ENCODE measurements at places on chromosomes 2 and 18.
A peak's percentile ranks its signal among the peaks of the same experiment; 100 is the strongest.

GRCh38 chr2:237742614-237743013, 56.0 kb upstream of the RBM44 start:
- no peak for DNase-seq

DNA sequence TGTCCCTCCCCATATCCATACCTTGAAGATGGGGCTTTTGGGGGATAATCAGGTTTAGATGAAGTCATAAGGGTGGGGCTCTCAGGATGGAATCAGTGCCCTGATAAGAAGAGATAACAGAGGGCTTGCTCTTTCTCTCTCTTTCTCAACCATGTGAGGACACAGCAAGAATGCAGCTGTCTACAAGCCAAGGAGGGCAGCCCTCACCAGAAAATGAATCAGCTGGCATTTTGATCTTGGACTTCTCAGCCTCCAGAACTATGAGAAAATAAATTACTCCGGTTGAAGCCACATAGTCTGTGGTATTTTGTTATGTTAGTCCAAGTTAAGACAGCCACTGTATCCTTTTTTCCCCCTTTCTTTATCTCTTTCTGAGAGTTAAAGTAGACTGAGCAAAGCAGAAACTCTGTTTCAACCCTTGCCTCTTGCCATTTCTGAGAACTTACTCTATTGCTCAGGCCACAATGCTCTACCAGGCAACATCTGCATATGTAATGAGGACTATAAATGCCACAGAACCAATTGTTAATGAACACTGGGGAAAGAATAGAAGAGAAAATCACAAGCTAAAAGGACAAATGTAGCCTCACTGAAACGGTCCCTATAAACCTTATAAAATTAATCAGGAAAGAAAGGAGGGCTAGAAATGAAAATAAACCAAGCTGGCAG, 56.9 kb downstream of the SRBD1 start:
- no peak for DNase-seq

DNA sequence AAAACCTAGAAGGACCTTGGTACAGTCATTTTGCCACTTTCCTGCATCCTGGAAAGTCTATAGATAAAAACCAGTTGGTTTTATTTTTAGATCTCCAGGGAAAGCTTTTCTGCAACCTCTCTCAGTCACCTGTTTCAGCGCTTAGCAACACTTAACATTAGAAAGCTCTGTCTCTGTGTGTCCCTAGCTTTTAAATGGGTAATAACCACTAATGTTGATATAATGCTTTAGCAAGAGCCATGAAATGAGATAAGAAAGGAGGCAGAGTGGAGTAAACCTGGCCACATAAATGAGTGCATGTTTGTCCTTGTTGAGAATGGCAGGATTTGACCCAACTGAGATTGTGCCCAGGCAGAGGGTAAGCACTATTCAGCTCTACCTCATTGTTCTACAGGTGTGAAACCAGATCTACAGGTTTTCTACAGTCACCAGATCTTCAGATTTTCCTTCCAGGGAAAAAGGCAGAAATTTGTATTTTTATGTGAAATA, 44.8 kb downstream of the MARCHF4 start:
- DNase-seq, result peak; percentile 69

GRCh38 chr2:238286551-238286950, 1.9 kb downstream of the PER2 start:
- DNase-seq, result peak; percentile 85

GRCh38 chr2:40546439-40547191, 94.7 kb upstream of the SLC8A1 start:
- DNase-seq, result no peak

- DNase-seq, result no peak
Measured at GRCh38 chr2:224716201-224716600, at the start of gene CCDC195. Gene CCDC195, minus strand, starts transcription at chr2:224716365. Its CDS starts 0 bp downstream, at chr2:224716365.

DNA sequence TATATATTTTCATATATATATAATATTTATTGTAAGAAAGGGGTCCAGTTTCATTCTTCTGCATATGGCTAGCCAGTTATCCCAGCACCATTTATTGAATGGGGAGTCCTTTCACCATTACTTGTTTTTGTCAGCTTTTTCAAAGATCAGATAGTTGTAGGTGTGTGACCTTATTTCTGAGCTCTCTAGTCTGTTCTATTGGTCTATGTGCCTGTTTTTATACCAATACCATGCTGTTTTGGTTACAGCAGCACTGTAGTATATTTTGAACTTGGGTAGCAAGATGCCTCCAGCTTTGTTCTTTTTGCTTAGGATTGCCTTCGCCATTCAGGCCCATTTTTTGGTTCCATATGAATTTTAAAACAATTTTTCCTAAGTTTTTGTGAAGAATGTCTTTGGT, 320.1 kb downstream of the CDH2 start:
- DNase-seq, result no peak

DNA sequence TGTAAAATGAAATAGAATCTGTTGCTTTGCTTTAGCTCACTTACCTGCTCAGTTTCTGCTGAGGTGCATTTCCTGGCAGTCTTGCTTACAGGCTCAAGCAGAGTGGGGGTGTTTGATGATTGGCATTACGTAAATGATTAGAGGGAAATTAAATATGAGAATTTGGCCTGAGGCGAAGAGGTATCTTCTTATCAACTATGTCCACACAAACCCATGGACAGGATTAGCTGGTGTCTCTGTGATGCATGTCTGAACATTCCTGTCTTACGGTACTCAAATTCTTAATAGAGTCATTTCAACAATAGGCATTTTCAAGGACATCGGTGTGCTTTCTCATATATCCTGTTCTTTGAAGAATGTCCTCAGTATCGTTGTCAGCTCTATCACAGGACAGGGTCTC, 102.1 kb downstream of the PRPF40A start:
- DNase-seq, result no peak

DNA sequence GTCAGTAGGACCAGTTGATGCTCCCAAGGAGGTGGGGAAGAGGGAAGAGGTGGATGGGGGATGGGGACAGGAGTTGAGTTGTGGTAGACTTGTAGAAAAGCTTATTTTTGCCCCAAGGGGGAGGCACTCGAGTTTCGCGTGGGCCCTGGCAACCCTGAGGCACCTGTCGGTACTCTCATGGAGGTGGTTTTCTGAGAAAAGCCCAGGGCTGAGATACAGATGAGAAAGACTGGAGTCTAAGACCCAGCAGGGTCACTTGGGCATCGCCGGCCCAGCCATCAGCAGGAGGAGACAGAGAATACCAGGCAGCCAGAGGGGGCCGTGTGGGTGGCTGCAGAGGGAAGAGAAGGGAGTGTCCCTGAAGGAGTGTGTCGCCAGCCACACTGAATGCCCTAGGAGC, 57.7 kb upstream of the HPCAL1 start:
- no peak for DNase-seq

- DNase-seq, result no peak
Measured at GRCh38 chr2:23137166-23137565, 247.8 kb upstream of the KLHL29 start.

GRCh38 chr18:48671561-48671945, 132.7 kb downstream of the CTIF start:
- DNase-seq, result no peak

- DNase-seq, result no peak
Measured at GRCh38 chr2:131121464-131121863, 16.3 kb downstream of the PLEKHB2 start.

DNA sequence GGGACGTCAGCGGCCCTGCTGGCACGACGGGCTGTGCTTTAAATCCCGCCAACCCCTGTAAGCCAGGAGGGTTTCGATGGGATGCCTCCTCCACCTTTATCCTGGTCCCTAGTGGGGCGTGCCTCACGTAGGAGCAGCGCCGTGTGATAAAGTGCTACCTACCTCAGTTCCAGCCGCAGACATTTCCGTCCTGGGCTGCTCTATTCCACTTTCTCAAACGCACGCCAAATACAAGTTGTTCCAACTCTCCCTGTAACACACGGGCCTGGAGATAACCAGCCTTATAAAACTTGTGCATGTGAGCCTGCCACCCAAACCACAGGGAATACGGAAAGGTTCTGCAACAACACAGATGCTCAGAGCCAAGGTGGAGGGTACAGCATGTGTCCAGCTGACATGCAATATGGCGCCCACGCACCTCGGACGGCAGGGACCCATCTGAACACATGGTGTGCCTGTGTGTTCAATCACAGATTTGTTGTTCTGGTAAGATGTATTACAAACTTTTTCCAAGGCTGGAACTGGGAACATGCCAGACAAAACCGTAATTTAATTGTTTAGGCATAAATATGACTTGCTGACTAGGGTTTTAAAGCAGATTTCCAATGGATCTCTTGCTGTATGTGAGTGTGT, 47.7 kb downstream of the ZNF516 start:
- DNase-seq, result no peak

DNA sequence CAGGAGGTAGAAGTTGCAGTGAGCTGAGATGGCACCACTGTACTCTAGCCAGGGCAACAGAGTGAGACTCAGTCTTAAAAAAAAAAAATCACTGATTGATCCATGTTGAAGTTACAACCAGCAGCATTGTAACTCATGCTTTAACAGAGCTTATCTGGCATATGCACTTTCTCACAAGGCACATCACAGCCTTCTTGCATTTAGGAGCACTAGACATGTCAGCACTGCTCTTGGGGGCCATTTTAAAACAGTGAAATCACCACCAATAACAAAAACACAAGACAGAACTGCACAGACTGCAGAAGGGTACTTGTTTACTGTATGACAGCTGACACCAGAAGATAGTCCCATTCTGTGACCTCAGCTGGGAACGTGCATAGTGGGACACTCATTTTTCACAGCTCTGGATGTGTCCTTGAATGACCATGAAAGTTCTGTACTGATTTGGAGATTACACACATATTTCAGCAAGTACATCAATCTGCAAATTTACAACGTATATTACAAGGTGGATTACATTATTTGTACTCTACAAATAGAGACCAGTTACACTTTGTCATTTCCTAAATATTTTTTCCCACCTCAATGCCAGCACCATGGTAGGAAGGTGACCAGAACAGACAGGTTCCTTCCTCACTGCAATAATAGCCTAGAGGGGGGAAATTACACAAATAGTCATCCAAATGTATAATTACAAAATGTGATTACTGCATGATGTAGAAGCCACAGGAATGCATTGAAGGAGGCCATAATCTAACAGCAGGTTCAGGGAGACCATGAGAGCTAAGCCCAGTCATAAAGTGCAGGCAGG, 35.1 kb downstream of the CCBE1 start:
- no peak for DNase-seq

- DNase-seq, result no peak
Measured at GRCh38 chr2:88117973-88118372, 9.9 kb downstream of the FABP1 start.

DNA sequence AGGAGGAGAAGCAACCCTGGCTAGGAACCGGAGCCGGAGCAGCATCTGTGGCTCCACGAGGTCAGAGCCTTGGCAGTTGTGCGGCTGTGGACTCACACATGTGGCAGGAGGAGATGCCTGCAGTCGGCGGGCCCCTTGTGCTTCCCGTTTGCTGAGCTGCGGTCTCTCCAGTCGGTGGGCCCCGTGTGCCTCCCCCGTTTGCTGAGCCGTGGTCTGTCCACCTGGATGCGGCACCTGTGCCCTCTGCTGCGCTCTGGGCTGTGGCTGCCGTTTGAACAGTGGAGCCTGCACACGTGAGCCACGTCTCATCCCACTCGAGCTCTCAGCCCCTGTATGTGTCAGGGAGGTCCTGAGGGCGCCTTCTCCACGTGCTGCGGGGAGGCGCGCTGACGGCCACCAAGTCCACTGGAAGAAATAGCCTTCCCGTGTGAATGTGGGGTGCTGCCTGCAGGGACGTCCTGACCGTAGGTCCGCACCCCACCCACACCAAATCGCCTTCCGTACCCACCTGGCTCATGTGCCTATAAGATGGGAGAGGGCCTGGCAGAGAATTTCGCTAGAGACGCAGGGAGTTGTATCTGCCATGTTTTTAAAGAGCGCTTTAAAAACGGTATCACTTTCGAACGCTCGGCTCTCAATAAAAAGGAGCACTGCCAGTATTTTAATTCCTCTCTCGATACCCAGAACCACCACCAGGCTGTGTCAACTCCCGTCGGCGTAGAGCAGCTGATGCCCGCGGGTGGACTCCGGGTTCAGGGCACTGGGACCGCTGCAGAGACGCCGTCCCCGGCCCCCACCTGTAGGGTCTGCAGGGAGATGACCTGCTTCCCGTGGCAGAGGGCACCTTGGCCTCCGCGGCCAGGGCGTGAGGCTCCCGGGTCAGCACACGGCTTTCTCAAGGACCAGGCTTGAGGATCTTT, 117.0 kb downstream of the NFATC1 start:
- peak; percentile 23 for DNase-seq

- DNase-seq, result no peak
Measured at GRCh38 chr18:25351280-25351775, 638 bp downstream of the ZNF521 start.

DNA sequence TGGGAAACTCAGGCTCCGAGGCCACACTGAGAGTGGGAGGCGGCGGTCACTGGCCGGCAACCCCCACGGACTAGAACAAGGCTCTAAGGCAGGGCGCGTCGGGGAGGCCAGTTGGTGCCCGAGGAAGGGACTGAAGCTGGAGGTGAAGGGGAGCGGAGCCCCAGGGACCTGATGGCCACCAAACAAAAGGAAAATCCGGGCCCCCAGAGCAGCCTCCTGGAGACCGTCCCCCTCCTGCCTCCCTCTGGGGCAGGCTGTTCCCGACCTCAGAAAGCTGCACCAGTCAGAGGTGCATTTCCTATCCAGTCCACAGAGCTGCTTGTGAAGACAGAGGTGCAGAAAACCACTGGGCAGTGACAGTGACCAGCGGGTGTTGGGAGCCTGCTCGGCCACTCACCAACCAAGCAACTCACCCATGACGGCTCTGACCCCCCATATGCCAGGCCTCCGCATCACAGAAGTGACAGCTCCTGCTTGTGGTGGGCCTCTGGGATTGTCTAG, 172.7 kb downstream of the TWIST2 start:
- DNase-seq, result no peak

DNA sequence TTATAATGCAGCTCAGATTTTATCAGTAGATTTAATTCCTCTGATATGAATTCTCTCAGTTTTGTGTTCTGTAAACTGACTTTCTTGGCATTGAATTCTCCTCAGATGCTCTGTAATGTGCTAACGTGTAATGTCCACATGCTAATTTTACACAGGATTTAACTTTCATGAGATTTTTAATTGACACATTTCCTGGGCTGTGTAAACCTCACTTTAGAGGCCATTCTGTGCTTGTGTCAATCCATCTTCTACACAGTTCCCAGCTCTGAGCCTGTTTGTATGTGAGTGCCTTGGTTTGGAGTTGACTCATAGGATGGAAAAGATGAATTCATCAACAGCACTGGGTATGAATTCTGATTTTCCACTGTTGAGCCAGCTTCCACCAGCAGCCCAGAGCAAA, 476.7 kb upstream of the GCFC2 start:
- no peak for DNase-seq

DNA sequence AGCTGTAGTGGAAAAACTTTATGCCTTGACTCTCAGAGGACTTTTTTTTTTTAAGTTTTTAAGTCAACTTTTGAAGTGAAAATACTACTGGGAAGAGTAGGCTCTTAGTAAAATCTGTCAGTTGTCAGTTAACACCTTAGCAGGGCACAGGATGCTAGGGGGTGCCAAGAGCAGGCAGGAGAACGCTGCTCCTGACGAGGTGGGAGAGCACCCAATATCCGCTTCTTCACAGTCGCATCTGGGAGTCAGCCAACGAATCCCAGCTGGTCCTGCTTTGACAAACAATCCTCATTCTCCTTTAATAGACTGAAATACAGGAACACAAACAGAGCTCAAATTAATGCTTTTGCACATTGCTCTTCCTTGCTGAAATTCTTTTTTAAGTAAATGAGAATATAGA, 709.5 kb upstream of the ACVR2A start:
- DNase-seq, result no peak

GRCh38 chr18:63105636-63106316, 213.8 kb downstream of the BCL2 start:
- no peak for DNase-seq

Data from stomach (tissue), 19 donors.